ENCODE measurements at places on chromosomes 6 and 20. TPM values are rescaled to one million over a fixed set of nuclear protein-coding genes. Genes with fewer than 3 reads are reported as not detected.

The IBTK gene
- 62.8 TPM for total RNA-seq

The EDN1 gene
- total RNA-seq, result 2.0 TPM

The DPPA5 gene
- not detected for total RNA-seq

The PRSS35 gene
- total RNA-seq, result 9.7 TPM

The SLCO4A1 gene
- 0.09 TPM for total RNA-seq

The HLA-DQB2 gene
- not detected for total RNA-seq

The CST2 gene
- total RNA-seq, result 0.71 TPM

The SLC17A3 gene
- total RNA-seq, result not detected

The WFDC12 gene
- not detected for total RNA-seq

The TMEM74B gene
- total RNA-seq, result not detected

The BNIP5 gene
- not detected for total RNA-seq

The LY6G6F gene
- not detected for total RNA-seq

The TSPYL4 gene
- 5.4 TPM for total RNA-seq

The ACTL10 gene
- total RNA-seq, result 1.9 TPM

The UST gene
- 35.4 TPM for total RNA-seq

The HLA-DRB5 gene
- total RNA-seq, result not detected

The OR2H2 gene
- not detected for total RNA-seq

The CLDN20 gene
- total RNA-seq, result not detected

The TNFRSF21 gene
- total RNA-seq, result 17.9 TPM

The LRFN2 gene
- not detected for total RNA-seq

The MRPL18 gene
- 78.9 TPM for total RNA-seq

The HTR1B gene
- not detected for total RNA-seq

The ZSCAN26 gene
- 12.3 TPM for total RNA-seq

The TRIM15 gene
- total RNA-seq, result not detected

The PLCB4 gene
- 2.0 TPM for total RNA-seq

The PNLDC1 gene
- total RNA-seq, result not detected

The CLVS2 gene
- under 0.01 TPM for total RNA-seq

The DOK5 gene
- 20.7 TPM for total RNA-seq

The TGM2 gene
- 241 TPM for total RNA-seq

The LBP gene
- 1.6 TPM for total RNA-seq

The VGLL2 gene
- total RNA-seq, result not detected

All from smooth muscle cell of bladder (primary cell).